ENCODE measurements at places on chromosomes 3 and 15.

GRCh38 chr3:187623285-187623814, 46.8 kb downstream of the SST start:
- no peak for DNase-seq

GRCh38 chr3:134299185-134299887, 48.7 kb upstream of the RYK start:
- no peak for DNase-seq

DNA sequence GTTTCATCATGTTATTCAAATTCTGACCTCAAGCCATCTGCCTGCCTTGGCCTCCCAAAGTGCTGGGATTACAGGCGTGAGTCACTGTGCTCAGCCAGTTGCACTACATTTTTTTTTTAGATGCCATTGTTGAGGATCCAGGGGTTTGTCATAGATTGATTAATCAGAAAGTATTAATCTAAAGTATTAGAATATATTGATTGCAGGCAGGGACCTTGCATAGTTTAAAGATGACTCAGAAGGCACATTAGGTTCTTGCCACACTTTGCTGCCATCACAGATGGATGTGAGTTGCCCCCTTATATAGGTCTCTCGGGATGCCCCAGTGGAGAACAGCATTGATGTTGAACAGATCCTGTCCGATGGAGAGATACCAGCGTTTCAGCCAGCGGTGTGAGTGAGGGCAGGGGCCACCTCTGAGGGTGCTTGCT, 41.1 kb downstream of the IGF1R start:
- DNase-seq, result no peak

DNA sequence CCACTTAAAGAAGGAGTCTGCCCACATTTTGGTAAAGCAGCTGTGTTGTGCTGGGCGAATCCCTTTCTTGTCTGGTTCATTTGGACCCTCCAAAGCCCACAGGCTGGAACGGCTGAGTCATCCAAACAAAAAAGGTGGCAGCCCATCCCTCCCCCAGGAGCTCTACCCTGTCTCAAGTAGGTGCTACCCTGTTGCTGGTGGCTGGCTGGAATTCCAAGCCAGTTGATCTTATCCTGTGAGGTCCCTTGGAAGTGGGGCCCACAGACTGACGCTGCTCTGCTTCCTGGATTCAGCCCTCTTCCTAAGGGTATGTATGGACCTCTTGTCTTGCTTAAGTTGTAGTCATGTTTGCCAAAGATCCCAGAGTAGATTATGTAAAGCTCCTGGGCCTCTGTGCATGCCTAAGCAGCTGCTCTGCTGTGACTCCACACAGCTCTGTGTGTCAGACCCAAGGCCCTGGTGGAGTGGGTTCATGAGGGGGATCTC, 44.5 kb downstream of the CCR1 start:
- DNase-seq, result no peak

GRCh38 chr3:86950717-86951116, 40.2 kb downstream of the VGLL3 start:
- DNase-seq, result no peak

GRCh38 chr3:8311321-8311720, 190.3 kb upstream of the LMCD1 start:
- no peak for DNase-seq

DNA sequence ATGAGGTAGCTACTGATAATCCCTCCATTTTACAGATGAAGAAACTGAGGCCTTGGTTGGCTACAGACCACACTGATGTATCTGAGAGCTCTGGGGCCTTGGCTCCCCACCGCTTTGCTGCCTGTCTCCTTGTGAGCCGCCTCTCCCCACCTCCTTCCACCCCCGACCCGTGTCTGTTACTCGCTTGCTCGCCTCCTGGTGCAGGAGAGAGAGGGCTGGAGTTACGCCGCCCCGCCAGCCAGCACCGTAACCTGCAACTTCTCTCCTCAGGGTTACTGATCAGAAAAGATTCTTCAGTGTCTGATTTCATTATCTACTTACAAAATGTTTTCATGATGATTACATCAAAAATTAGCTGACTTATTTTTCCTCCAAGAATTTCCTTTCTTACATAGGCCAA, 34.1 kb downstream of the TM2D3 start:
- DNase-seq, result no peak

DNA sequence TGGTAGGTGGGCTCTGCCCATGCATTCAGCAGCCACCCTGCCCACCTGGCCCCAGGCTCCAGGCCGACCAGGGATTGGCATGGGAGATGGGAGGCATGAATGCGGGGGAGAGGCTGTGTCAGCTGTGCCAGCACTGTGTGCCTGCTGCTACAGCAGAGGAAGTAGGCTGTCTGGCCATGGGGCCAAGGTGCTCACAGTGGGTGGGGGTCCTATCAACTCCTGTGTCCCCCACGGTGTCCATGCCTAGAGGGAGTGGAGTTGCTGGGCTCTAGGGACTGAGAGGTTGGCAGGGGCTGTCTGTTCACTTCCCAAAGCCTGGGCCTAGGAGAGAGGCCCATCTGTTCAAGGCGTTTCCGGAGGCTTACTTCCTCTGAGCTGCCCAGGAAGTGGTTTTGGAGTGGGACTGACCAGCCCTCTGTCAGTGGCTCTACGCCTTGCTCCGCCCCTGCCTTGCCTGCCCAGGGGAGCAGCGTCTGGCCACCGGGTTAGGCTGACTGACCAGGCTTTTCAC, 5.8 kb downstream of the PRKCD start:
- DNase-seq, result no peak

- peak; percentile 85 for DNase-seq
Measured at GRCh38 chr3:10224794-10225665, 23.2 kb upstream of the TATDN2 start.

DNA sequence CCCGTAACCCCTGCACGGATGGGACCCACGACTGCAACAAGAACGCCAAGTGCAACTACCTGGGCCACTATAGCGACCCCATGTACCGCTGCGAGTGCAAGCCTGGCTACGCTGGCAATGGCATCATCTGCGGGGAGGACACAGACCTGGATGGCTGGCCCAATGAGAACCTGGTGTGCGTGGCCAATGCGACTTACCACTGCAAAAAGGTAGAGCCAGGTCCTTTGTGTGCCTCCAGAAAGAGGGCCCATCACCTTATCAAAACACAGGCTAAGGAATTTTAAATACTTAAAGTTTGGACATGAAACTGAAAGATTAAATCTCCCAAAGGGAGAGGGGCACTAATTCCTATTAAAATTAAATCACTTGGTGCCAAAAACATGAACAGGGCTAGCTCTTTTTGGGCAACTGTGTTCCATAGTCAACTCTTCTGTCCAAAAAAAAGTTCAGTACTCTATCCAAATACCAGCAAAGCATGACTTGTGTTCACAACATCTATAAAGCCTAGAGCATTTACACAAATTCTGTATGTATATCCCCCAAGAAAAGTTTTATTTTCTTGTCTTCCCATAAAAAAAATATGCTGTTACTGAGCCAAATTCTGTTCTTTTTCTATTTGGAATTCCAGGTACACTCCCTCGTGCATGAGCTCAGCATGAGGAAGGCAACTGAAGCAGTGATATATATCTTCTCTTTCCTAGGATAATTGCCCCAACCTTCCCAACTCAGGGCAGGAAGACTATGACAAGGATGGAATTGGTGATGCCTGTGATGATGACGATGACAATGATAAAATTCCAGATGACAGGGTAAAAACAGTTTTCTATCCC, 9.2 kb downstream of the THBS1 start:
- no peak for DNase-seq

GRCh38 chr3:46971742-46972141, 4.8 kb downstream of the CCDC12 start:
- DNase-seq, result peak; percentile 39

- no peak for DNase-seq
Measured at GRCh38 chr3:69490971-69491370, 105.1 kb upstream of the FRMD4B start.

DNA sequence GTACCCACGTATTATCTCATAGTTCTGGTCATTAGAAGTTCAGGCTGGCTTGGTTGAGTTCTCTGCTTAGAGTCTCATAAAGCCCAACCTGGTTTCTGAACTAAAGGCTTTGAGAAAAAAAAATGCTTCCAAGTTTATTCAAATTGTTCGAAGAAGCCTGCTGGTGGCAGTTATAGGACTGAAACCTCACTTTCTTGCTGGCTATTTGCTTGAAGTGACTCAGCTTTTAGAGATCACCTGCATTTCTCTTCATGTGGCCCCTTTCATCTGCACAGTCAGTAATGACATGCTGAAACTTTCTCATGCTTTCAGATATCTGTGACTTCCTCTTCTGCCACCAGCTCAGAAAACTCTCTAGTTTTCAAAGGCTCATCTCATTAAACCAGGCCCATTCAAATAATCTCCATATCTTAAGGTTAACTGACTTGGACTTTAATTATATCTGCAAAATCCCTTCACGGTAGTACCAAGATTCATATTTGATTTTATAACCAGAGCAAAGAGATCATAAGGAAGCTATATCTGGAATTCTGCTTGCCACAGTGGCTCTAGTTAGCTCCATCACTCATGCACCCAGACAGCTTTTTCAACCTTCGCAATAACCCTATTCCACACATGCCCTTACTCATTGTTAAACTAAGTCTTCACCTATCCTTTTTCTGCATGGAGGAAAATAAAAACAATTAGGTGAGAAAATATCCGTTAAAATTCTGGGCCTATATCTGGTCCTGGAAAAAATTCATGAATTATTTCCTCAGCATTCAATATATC, 433.8 kb upstream of the CBLB start:
- DNase-seq, result peak; percentile 88

DNA sequence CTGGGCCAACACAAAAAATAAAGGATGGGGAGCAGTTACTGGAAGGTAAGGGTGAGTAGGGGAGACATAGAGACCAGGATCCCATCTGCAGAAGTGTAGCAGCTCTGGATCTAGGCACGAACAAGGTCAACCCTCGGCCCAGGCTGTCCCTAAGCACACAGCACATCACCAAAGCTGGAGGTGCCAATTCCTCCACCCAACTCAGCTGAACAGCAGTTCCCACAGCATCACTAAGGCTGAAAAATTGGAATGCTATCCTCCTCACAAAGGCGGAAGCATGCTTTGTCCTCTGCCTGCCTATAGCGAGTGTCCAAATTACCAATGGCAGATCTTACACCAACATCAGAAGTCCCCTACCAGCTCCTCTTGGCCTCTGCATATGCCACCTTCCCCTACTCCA, 33.9 kb downstream of the OSBPL10 start:
- no peak for DNase-seq

GRCh38 chr3:117606866-117607265, 897.3 kb downstream of the TUSC7 start:
- DNase-seq, result no peak

GRCh38 chr3:3686907-3687648, 112.2 kb upstream of the LRRN1 start:
- no peak for DNase-seq

DNA sequence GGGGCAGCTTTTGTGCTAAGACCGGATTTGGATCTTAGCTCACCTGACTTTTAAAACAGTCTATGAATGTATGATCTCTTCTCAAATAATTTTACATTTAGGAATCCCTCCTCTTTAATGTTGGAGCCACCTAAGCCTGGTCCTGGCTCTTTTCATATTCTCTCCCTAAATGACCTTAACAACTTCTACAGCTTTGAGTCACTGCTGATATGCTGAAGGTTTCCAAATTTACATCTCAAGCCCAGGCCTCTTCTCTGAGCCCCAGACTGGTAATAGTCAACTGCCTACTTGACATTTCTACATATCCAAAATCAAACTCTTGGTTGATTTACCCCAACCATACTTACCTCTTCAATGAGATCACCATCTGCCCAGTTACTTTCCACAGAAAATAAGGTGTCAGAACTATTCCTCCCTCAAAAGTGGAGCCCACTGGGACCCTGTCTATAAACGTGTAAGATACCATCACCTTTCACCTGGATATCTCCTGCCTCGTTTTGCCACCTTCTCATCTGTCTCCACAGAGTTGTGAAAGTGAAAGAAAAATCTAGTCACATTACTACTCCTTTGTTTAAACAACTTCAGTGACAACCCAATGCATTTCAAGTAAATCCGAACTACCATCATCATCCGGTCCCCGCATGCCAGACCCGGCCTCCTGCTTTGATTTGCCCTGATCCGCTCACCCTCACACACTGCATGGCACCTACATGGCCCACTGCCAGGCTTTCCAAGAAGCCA, 48.8 kb downstream of the UBP1 start:
- no peak for DNase-seq

DNA sequence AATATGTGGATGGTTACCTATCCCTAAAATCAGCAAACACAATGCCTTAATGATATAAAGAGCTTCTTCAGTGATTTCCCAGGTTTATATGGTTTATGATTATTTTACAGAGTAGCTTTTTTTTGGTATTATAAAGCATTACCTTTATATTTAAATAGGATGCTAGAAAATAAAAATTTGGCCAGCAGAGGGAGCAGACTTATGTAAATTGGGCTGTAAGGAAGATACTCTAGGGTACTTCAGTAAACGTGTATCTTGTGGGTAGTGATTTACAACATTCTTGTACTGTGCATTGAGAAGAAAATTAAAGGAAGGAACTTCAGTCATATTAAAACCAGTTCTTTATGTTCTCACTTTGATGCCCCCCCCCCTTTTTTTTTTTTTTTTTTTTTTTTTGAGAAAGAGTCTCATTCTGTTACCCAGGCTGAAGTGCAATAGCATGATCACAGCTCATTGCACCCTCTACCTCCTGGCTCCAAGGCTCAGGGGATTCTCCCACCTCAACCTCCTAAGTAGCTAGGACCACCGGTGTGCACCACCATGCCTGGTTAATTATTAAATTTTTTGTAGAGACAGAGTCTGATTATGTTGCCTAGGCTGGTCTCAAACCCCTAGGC, 167.9 kb downstream of the BBX start:
- peak; percentile 49 for DNase-seq

GRCh38 chr15:32735989-32736700, 18.3 kb downstream of the GREM1 start:
- no peak for DNase-seq

DNA sequence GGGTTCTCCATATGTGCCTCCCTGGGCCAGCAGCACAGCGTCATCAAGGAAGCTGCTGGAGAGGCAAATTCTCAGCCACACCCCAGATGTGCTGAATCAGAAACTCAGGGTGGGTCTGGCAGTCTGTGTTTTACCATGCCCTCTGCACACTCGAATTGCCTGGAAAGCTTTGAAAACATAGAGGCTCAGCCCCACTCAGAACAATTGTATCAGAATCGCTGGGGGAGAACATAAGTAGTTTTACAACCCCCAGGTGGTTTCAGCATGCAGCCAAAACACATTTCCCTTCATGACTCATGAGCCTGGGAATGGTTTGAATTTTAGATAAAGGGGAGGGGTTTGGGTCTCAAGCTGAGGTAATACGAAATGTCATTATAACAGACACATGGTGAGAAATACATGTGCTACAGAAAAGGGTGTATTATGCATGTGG, 9.6 kb downstream of the TGM4 start:
- DNase-seq, result no peak

GRCh38 chr15:29064290-29064689, 178.5 kb downstream of the APBA2 start:
- DNase-seq, result no peak
